ENCODE measurements at places on chromosomes 3 and 15.

- no peak for DNase-seq
Observed at GRCh38 chr3:40340541-40341170, 31.1 kb downstream of the EIF1B start.

GRCh38 chr3:44568561-44568960 is 13.6 kb downstream of the ZKSCAN7 start:
- DNase-seq, result no peak

DNA sequence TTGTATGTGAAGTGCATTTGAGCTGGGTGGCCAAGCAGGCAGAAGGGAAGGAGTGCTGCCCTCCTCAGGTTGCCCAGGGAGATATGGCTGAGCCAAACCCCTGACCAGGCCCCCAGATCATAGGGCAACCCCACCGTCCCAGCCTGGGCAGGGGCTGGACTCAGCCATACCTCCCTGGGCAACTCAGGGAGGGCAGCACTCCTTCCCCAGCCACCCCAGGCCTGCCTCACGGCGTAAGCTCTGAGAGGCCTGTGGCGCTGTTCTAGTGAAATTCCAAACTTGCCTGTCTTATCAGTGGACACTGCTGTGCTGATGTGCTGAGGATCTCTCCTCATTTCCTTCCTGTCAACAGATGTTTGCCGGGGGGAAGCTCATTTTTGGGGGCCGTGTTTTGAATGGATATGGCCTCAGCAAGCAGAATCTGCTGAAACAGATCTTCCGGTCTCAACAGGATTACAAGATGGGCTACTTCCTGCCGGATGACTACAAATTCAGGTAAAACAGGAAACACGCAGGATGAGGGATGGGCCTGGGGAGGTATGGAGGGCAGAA is 57.6 kb upstream of the FGD5 start:
- no peak for DNase-seq

DNA sequence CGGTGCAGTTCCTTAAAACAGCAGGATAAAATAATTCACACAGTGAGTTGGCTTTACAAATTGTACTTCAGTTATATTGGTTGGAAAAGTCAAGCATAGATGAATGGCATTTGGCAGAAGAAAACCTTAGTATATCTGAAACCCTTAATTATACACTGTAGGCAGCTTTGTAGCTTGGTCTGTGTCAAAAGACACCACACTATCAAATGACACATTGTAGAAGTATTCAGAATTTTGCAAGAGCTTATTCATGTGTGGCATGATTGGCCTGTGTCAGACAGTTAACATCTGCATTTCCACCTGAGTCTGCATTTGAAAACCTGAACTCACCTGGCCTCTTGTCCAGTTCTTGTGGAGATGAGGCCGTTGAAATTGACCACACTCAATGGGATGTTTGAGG is 13.8 kb downstream of the TMEM266 start:
- no peak for DNase-seq

- DNase-seq, result no peak
Observed at GRCh38 chr3:39011191-39011736, 40.5 kb downstream of the SCN11A start.

- DNase-seq, result no peak
Observed at GRCh38 chr15:30023798-30024295, 58.9 kb upstream of the GOLGA8J start.

- peak; percentile 67 for DNase-seq
Observed at GRCh38 chr15:52021128-52021671, 2.2 kb downstream of the MAPK6 start.

GRCh38 chr3:8507496-8507895 is 5.9 kb downstream of the LMCD1 start:
- DNase-seq, result no peak

GRCh38 chr3:78668302-78668701 is 1099.5 kb downstream of the ROBO1 start:
- DNase-seq, result no peak

GRCh38 chr3:99810403-99810802 is 7.3 kb upstream of the CMSS1 start:
- no peak for DNase-seq

GRCh38 chr3:157077565-157077991 is 82.4 kb downstream of the CCNL1 start:
- no peak for DNase-seq

- no peak for DNase-seq
Observed at GRCh38 chr3:80750637-80751036, 982.8 kb upstream of the ROBO1 start.

DNA sequence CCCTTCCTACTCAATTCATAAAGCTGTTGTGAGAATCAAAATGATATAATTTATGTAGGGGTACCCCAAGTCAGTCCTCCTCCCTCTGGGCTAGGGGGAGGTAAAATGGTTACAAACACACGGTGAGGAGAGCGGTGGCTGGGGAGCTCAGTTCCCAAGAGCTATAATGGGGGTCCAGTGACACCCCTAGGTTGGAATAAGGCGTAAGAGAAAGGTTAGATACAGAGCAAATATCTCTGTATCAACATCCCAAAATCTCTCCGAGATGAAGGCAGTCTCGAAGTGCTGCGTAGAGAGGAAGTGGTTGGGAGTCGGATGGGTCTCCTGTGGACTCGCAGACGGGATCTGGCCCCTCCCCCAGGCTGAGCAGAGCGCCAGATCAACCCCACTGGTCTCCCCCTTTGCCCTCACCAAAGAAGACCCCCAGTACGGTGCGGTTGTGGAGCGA is 1.8 kb downstream of the DUOX2 start:
- DNase-seq, result no peak

- no peak for DNase-seq
Observed at GRCh38 chr3:138257986-138258385, 70.9 kb downstream of the ARMC8 start.

- DNase-seq, result no peak
Observed at GRCh38 chr15:51108933-51109550, 14.3 kb upstream of the TNFAIP8L3 start.

DNA sequence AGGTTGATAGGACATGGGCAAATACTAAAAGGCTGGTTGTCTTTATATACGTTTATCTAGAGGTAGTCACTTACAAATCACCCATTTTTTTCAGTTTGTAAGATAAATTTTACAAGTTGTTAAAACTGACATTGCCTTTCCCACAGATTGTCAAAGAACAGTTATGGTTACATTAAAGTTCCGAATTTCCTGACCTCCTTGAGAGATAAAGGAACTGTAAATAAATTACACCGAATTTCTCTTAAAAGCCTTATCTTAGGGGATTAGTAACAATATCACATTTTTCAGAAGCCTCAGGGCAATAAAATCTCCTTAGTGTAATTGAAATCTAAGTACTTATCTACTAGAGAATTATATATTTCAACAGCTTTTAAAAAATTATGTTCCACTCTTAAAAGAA is 49.5 kb downstream of the ZPLD1 start:
- DNase-seq, result no peak

DNA sequence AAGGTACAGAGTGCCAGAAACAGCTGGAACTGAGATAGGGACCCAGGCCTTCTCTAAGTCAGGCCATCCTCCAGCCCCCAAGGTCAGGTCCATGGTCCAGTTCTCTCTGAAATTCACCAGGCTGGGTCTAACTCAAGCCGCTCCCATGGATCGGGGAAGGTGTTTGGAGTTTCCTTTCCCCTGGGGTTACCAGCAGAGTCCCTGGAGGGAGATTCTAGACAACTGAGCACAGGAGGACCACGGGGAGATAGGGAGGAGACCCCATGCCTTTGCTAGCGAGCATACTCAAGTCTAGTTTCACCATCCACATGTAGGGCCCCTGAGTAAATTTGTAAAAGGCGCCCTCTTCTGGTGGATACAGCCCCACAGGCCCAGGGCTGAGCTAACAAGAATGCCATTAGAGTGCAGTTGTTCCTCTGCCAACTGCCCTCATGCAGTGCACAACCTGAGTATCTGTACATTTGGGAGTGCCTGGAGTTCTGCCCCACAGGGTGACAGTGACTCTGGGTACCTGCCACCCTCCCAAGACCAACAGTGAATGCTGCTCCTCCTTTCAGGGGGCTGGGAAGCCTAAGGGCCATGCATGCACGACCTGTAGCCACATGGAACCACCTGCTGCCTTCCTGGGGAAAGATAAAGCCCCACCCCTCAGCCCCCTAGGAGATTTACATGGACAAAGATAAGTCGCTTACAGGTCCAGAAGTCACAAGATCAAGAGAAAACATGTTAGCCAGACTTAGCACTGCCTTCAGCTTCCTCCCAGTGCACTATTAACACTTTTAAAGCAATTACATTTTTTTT is 89.0 kb downstream of the IQSEC1 start:
- no peak for DNase-seq

DNA sequence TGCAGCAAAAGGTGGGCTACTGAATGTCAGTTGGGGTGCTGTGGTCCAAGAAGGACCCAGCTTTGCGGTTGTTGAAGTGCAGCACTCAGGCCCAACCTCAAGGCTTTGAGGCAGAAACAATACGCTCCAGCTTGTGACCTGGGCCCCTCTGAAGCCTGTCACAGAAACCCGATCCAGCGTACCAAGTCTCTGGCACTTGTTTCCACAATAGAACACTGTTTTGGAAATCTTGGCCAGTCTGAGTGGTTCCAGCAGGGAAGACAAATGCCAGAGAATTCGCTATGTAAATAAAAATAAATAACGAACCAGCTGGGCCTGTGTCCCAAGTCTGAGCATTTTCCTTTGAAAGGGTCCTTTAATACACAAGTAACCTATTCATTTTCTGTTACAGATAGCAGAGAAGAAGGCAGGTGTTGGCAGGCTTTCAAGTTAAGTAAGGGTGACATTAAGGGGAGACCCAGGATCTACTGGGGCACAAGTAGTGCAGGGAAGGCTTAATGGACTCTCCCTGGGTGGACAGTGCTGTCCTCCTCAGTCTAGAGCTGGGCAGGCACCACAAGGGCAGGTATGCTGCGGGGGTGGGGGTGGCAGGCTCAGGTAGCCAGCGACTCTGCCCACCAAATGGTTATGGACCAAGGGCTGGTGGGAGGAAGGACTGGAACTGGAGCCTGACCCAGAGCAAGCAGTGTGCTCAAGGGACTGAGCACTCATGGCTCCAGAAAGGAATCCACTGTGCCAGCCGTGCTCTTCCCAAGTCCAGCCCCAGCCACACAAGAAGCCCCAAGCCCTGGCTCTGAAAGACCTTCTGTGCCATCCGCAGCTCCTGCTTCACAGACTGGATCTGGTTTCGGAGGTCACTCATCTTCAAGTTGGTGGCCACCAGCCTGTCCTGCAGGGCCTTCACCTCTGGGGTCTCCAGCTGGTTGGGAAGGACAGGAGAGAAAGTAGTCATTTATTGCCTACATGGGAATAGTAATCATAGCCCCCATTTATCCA is 26.3 kb downstream of the CCDC13 start:
- DNase-seq, result no peak

GRCh38 chr3:166743481-166744134 is 636.5 kb downstream of the ZBBX start:
- DNase-seq, result no peak

- no peak for DNase-seq
Observed at GRCh38 chr15:91065505-91065904, 34.6 kb upstream of the SV2B start.

DNA sequence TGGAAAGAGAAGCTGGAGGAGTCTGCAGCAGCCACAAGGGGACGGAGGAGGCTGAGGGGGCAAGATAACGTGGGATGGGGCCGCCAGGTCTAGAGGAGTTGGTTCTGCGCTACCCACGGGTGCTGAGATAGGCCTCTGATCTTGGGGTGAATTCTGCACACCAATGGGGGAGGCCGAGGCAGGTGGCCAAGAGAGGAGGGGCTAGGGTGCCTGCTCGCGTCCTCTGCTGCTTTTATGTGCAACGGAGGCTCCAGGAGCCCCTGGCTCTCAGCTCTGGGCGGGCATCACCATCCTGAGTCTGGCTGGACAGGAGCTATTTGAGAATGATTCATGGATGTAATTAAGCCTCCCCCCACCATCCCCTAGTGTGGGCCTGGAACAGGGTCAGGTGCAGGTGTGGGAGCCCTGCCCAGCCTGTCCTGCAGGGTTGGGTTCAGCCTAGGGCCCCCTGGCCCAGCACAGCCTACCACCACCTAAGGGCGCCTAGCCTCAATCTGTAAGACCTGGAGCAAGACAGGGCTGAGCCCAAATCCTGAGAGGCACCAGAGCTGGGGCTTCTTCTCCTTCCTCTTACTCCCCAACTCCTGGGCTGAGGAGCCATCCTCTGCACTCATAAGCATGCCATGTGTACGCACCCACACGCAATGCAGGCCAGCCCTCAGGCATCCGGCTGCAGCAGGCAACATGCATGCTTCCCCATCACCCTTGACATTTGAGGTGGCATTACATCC is 32.3 kb upstream of the SEMA3F start:
- no peak for DNase-seq

DNA sequence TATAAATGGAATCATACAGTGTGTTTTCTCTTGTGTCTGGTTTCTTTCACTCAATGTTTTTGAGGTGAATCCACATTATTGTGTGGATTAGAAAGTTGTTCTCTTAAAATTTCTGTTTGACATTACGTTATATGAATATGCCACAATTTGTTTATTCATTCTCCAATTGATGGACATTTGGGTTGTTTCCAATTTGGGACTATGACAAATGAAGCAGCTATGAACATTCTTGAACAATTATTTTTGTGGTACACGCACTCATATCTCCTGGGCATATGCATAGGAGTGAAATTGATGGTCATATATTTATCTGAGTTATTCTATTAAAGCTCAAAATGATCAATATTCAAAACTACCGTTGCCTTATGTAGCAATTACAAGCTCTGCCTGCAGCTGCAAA is 5.3 kb upstream of the THRB start:
- no peak for DNase-seq

DNA sequence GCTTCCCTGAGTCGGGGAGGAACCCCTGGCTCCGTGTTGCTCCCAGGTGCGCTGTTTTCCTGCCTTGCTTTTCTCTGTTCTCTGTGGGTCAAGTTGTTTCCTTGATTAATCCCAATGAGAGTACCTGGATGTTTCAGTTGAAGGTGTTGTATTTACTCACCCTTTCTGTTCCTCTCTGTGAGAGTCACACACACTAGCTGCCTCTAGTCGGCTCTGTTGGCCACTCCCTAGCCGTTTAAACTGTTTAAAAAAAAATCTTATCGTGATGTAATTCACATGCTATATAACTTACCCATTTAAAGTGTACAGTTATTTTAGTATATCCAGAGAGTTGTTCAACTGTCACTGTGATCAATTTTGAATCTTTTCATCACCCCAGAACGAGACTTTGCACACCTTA is 74.0 kb downstream of the AKAP13 start:
- no peak for DNase-seq

- DNase-seq, result no peak
Observed at GRCh38 chr3:194808640-194809097, 123.0 kb downstream of the FAM43A start.

GRCh38 chr15:65254356-65254755 is 32.3 kb downstream of the PARP16 start:
- no peak for DNase-seq

GRCh38 chr15:66789029-66790025 is 87.3 kb downstream of the SMAD6 start:
- no peak for DNase-seq

- no peak for DNase-seq
Observed at GRCh38 chr3:184308744-184309143, 5.7 kb upstream of the EIF4G1 start.
